Stimulated activated CD8-positive, alpha-beta memory T cell treated with anti-CD3 and anti-CD28 coated beads, Interleukin-15, amount 100 ng/mL, for 1 hour (primary cell): ENCODE measurements at places on chromosomes 3 and 15.

DNA sequence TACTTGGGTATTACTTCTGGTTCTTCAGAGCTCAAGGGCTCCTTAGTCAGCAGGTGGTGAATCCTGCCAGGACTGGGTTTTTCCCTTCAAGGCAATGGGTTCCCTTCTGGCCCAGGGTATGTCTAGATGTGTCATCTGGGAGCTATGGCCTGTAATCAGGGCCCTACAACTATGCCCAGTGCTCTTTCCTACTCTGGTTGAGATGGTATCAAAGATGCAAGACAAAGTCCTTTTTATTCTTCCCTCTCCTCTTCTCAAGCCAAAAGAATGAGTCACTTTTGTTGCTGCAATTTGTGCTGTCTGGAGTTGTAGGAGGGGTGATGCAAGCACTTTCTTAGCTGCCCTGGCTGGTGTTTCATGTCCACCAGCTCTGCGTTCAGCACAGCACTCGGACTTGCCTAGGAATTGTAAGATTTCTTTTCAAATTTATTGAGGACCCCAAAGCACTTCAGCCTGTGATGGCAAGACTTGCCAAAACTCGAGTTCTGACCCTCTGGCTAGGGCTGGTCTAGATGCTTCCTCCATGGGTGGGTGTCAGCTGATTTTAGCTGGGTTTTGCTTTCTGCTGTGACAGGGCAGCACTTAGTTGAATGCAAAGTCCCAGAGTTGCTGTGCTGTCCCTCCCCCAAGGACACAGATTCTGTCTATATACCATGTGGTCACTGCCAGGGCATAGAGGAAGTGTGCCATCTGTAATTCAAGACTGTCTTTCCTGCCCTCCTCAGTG lies 129.2 kb upstream of the CBLB start:
- no peak for DNase-seq

DNA sequence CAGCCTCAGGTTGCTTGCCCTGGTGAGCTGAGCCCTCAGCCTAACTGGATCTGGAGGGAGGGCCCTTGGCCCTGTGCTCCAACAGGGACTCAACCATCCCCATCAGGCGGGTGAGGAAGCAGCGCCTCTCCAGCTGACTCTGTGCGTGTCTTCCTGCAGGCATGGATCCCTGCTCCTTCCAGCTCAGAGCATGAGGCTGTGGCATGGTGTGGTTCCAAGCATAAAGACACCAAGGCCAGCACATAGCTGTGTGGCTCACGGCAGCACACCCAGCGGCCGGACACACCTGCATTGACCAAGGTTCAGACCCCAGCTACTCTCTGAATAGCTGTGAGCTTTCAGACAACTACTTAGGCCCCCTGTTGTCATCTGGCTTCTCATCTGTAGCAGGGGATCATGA lies 131.0 kb upstream of the PLXNA1 start:
- no peak for DNase-seq

DNA sequence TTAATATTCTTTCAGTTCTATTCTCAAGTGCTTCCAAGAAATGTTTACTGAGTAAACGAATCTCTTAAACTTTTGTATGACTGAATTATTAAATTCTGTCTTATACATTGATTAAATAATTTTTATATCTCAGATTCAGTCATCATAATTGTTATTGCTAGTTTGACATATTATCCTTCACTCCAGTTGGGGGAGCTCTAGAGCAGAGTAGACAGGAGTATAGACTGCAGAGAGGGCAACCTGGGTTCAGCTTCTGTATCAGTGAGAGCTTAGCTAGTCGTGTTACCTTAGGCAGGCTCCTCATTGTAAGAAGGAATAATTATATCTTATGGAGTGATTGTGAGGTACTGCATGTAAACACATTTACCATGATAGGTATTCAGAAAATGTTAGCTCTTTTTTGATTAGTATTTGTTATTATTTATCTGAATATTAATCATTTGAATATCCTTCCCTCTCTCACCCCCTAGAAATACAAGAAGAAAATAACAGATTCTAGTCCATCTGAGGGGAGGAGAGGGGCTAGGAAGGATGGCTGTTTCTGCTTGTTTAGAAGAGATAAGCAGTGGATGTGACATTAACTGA lies 31.0 kb upstream of the ZCWPW2 start:
- DNase-seq = no peak

- DNase-seq = no peak
These were observed 33.9 kb downstream of the PFN2 start for GRCh38 chr3:149936812-149937230.

GRCh38 chr3:196837819-196838420 lies 29.8 kb upstream of the SENP5 start:
- DNase-seq = peak; percentile 53

- DNase-seq = no peak
These were observed 730.6 kb upstream of the NECTIN3 start for GRCh38 chr3:110341047-110341446.

- DNase-seq = no peak
These were observed 468.4 kb upstream of the UBE2E2 start for GRCh38 chr3:22734756-22735155.

- DNase-seq = no peak
These were observed 25.1 kb upstream of the TNIK start for GRCh38 chr3:171485338-171485737.

- DNase-seq = no peak
These were observed 148.5 kb downstream of the OSBPL10 start for GRCh38 chr3:31832551-31832950.

DNA sequence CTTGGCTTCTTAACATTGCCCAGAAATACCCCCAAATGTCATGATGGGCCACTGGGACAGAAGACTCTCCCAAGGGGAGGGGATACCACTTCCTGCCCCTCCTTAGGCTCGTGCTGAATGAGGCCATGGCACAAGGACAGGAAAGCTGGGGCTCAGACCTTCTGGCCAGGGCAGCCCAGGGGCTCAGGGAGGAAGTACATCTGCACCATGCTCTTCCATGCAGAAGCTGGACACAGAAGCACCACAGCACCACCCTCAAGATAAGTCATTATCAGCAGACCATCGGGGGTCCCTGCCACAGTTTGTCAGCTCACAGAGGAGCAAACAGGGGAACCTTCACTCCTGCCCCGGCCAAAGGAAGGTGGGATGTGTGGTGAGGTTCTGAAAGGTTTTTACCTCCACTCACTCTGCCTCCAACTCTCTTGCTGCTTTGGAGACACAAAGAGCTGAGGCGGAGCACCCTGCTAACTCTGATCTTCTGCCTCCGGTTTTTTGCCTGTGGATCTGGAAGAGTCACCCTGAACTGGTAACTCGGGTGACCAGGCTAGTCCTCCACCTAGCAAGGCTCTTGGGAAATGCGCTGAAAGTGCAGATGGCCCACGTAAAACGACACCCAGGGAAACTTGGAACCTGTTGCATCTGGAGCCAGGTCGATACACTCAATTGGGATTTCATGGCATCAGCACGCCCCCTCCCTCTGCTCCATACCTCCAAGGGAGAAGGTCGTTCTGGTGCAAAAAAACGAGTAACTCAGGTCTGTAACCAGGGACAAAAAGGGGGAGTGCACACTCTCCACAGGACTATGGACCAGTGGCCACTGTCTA lies 8.3 kb downstream of the BMF start:
- DNase-seq = no peak

- DNase-seq = no peak
These were observed 83.6 kb downstream of the COL6A5 start for GRCh38 chr3:130428871-130429712.

DNA sequence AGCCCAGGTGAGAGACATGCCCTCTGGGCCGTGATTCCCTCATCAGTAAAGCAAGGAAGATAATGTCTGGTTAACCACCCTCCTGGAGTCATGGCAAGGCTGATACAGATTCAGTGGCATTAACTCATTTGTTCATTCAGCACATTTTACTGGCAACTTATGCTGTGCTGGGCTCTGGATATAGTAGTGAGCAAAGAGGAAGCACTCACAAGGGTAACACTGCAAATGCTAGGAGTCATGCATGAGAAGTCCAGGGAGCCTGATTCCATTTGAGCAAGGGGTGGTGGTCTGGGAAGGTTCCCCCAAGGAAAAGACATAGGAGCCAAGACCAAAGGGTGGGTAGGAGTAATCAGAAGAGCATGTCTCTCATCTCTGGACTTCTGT lies 50.2 kb downstream of the SMAD3 start:
- DNase-seq = no peak

DNA sequence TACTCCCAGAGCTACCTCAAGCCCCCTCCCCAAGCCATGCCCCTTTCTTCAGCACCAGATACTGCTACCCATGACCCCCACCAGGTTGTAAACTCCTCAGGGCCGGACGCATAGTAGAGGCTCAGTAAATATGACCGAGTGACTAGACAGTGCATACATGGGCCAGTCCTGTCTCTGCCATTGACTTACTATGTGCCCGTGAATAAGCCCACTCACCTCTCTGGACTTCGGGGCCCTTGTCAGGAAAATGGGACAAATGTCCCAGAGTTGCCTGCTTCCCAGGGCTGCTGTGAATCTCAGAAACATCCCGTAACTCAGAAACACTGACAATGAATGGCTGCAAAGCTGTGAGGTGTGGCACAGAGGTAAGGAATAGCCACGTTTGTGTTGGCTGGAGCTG lies 48.2 kb upstream of the FGD5 start:
- DNase-seq = no peak

DNA sequence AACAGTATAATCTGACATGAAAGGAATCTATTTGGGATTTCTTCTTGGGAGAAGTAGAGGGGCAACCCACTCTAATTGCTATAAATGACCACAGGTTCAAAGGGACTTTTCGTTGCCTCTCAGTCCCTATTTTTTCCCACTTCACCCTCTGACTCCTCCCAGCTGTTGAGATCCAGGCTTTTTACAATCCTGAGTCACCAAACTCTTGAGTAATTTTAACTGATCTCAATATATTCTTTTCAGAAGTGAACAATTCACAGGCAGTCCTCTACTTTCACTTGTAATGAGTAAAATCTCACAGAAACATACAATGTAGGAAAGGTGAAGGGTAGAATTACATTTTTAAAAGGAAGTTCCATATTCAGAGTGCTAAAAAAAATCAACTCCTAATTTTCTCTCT lies 44.6 kb downstream of the EIF4E3 start:
- no peak for DNase-seq

DNA sequence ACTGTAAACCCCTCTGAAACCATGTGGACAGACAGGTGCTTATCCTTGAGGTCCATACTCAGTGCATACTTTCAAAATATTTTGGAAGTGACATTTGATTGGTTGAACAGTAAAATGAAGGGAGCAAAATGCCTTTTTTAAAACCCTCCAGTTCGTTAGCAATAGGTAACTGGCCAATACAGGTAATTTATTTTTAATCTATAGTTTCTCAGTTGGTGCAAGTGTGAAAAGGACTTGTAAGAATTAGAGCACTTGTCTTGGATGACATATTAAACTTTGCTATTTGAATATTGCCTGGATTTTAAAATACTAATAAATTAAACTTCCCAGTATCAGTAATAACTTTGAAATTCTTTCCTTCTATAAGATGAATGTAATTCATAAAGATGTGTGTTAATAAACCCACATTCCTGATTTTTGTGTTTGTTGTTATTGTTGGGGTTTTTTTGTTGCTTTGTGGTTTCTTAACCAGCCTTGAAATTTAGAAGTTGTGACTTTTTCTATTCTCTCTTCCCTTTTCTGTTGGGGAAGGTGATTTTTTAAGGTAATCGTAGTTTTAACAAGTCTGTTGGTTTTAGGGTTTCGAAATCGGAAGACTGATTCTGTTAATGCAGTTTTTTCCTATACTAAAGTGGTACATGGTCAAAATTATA lies 90.0 kb downstream of the STT3B start:
- no peak for DNase-seq

- DNase-seq = no peak
These were observed 391.0 kb upstream of the RARB start for GRCh38 chr3:25037049-25037547.

DNA sequence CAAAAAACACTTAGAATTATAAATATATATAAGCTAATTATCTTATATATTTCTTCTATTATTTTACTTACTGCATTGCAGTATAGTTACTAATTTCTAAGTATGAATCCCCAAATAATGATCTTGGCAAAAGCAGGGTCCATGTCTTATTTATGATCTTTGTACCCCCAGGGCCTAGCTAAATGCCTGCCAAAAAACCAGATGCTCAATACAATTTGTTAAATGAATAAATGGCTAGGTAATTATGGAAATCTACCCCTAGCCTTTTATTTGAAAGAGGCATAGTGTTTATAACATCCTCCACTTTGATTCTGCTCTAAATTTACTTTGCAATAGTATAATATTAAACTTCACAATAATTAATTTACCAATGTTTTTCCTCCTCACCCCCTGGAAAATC lies 69.5 kb downstream of the CSNK1G1 start:
- DNase-seq = no peak

DNA sequence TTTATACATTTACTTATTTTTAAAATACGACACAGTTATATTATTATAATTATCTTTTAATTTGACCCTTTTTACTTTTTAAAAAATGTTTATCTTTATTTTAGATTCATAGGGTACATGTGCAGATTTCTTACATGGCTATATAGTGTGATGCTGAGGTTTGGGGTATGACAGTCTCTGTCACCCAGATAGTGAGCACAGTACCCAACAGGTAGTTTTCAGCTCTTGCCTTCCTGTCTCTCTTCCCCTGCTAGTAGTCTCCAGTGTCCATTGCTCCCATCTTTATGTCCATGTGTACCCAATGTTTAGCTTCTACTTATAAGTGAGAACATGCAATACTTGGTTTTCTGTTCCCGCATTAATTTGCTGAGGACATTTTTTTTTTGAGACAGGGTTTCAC lies 21.8 kb upstream of the KCNMB2 start:
- no peak for DNase-seq

GRCh38 chr15:74124759-74125158 lies 5.6 kb upstream of the ISLR2 start:
- no peak for DNase-seq
